ENCODE measurements at places on chromosomes 5 and 9. TPM values are rescaled to one million over a fixed set of nuclear protein-coding genes. Genes with fewer than 3 reads are reported as not detected.

Gene CRB2
- total RNA-seq, result not detected

Gene CDKN2B-AS1
- 0.23 TPM for total RNA-seq

Gene ZMAT2
- 29.0 TPM for total RNA-seq

Gene NXNL2
- 0.23 TPM for total RNA-seq

Gene PCDHA9
- total RNA-seq, result not detected

Gene SH2D3C
- 0.23 TPM for total RNA-seq

Gene IFNB1
- total RNA-seq, result not detected

Gene CDH9
- not detected for total RNA-seq

Gene TAF11L10
- total RNA-seq, result not detected

Gene IL13
- not detected for total RNA-seq

Gene ZNF462
- total RNA-seq, result 8.0 TPM

Gene CYSRT1
- 0.70 TPM for total RNA-seq

Gene KLHL3
- total RNA-seq, result 0.68 TPM

Gene FRMD3
- total RNA-seq, result 0.23 TPM

Gene IFNE
- total RNA-seq, result 0.76 TPM

Gene CATSPER3
- not detected for total RNA-seq

Gene ARID3C
- total RNA-seq, result 0.31 TPM

Gene SLC36A3
- total RNA-seq, result not detected

Gene ADAMTS19
- not detected for total RNA-seq

Gene MARCOL
- total RNA-seq, result not detected

Gene IL9
- total RNA-seq, result not detected

Gene HAVCR1
- not detected for total RNA-seq

Gene MRPS27
- total RNA-seq, result 72.7 TPM

Gene TMEM174
- not detected for total RNA-seq

Gene PCDHB14
- total RNA-seq, result 0.04 TPM

Gene CNTFR
- total RNA-seq, result not detected

Gene XRCC4
- total RNA-seq, result 9.1 TPM

Gene ADAMTS2
- 0.23 TPM for total RNA-seq

Gene FOXD4L5
- total RNA-seq, result not detected

Gene CCL27
- total RNA-seq, result not detected

Gene GLDC
- 0.94 TPM for total RNA-seq

Gene EMB
- 46.5 TPM for total RNA-seq

Gene IRGM
- not detected for total RNA-seq

Gene GFI1B
- not detected for total RNA-seq

Gene PPP3R2
- total RNA-seq, result not detected

Measured in hair follicular keratinocyte (primary cell).